ENCODE measurements at places on chromosomes 7 and 10.

DNA sequence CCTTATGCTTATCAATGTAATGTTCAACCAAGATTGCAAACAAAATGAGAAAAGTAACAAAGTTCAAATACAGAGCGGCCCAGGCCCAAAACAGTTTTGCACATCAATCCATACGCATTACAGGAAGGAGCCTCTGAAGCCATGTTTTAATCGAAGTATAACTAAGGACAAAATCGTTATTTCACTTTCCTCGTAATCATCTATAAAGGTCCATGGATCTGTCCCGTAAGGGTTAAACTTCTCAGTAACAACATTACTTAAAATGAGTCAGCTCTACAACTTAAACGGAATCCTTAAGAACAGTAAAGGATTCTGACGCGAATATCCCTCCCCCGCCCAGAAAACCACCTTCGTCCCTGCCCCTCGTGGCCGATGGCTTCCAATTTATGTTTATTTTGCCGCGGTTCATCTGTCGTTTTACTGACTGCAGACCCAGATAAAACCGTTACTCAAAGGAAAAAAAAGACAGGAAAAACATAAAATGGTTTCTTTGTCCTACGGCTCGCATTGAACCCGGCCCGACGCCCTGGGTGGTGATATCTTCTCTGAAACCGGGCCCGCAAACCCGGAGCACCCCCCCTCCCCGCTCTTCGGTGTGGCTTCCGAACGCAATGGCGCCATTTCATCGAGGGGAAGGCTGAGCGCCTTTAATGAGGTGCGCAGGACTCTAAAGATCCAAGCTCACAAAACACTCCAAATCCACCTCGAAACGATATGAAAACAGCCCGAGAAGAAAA lies 1.1 kb downstream of the HNRNPA2B1 start:
- no peak for DNase-seq

DNA sequence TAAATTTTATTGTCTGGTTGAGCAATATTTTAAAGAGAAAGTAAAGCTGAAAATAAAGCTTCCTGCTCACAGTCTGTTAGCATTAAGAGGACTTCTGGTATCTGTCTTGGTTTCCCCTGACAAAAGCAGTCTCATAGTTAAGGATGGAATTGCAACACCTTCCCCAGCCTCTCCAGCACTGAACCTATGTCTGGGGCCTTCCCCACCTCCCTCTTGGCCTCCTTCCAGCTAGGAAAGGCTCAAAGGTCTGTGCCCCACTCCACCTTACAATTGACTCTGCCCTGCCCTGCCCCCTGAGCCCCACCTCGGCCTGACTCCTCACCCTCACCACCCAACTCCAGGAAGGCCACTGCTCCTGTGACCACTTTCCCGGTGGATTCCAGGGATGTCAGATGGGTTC lies 33.2 kb downstream of the COL17A1 start:
- no peak for DNase-seq

- DNase-seq = no peak
Measured at GRCh38 chr7:155788616-155789000, 23.7 kb downstream of the SHH start.

DNA sequence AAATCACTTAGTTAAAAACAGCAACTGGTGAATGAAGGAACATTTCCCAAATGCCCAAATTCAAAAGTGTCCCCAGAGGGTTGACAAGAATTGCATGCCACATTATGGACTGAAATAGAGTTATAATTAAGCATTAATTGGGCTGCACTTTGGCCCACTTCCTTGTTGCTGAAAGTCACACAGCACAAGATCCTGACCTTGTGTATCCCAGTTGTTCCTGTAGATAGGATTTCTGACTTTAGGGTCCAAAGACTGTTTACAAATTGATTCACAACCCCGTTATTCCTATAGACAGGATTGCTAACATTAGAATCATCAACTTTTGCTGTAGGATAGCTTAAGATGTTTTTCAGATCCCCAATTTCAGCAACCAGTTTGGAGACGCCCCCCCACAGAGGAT lies 31.5 kb upstream of the NPFFR1 start:
- no peak for DNase-seq

DNA sequence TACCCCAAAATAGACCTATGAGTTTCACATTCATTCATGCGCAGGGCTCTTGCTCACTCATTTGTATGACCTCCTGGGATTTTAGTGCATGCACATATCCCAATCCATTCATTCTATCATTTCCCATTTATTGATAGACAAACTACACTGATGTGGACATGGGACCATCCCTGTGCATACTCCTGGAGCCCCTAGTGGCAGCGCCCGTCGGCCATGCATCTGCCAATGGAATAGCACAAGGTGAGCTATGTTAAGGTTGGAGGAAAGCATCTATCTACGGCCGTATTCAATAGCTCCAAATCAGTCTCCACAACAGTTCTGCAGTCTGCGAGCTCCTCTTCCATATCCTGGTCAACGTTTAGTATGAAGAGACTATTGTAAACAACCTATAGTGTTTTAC lies 31.7 kb upstream of the FIGNL1 start:
- DNase-seq = no peak

- no peak for DNase-seq
Measured at GRCh38 chr7:46259947-46260346, 338.9 kb upstream of the IGFBP3 start.

GRCh38 chr7:101470668-101471487 lies 108.2 kb downstream of the COL26A1 start:
- no peak for DNase-seq

DNA sequence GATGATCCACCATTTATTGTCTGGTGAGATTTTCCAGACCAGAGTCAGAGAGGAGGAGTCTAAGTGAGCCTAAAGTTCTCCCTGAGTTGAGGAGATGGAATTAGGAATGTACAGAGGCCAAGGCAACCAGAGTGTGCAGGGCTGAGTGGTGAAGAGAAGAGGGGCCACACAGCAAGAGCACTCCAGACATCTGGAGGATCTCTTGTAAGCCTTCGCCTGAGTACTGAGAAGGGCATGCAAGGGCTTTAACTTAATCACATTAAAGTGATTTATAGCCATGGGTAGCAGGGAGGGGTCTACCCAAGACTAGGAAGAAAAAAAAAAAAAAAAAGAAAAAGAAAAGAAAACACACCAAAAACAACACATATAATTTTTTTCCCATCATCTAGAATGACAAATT lies 1190.4 kb downstream of the GATA3 start:
- DNase-seq = no peak

DNA sequence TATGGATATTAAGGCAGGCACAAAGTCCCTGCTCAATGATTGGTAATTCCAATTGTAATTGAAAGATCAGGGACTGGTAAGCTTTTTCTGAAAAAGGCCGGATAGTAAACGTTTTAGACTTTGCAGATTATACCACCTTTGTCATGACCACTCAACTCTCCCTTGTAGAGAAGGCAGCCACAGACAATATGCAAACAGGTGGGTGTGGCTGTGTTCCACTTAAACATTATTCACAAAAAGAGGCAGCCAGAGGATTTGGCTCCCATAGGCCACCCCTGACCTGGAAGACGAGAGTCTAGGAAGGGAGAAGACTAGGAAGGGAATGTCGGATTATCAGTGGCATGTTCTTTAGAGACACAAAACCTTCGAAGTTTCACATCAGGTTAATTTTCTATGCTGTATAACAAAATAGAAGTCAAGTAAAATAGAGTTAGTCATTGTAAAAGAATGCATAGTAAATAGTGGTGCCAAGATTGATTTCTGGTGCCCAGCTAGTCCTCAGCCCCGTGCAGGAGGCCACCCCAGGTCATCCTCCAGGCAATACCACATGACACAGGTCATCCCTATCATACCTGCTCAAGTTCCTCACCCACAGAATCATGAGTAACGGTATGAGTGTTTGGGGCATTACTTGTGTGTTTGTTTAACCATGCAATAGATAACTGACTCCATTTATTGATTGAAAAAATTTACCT lies 193.8 kb downstream of the PLPP4 start:
- DNase-seq = no peak

DNA sequence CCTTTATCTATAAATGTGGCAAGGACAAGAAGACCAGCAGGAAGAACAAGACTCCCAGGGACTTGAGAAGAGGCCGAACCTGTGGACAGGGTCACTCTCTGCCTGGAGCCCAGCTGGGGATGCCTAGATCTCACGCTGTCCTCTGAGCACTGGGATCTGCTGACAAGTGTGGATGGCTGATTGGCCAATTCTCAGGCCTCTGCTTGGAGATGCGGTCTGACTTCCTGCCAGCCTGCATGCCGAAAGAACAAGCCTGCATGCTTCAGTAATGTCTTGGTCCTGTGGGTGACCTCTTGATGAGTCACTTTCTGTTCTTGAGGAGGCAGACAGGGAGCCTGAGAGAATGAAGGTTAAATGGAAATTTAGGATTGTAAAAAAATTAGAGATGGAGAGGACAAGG lies 84.7 kb downstream of the TMEM178B start:
- no peak for DNase-seq

Data from KG1 (cell line).